ENCODE measurements at places on chromosomes 1 and 21. TPM values are rescaled to one million over a fixed set of nuclear protein-coding genes. Genes with fewer than 3 reads are reported as not detected.

IVL gene
- not detected for total RNA-seq

TTLL7 gene
- total RNA-seq = 0.22 TPM

ZNF670 gene
- 10.9 TPM for total RNA-seq

NBPF20 gene
- 3.1 TPM for total RNA-seq

RIPK4 gene
- total RNA-seq = 5.3 TPM

UMODL1 gene
- total RNA-seq = not detected

- peak; percentile 27 for DNase-seq
These were observed 55.2 kb downstream of the ATP1B1 start for GRCh38 chr1:169161496-169162194.

GRCh38 chr1:14424325-14425002 lies 174.0 kb upstream of the KAZN start:
- no peak for DNase-seq

DNA sequence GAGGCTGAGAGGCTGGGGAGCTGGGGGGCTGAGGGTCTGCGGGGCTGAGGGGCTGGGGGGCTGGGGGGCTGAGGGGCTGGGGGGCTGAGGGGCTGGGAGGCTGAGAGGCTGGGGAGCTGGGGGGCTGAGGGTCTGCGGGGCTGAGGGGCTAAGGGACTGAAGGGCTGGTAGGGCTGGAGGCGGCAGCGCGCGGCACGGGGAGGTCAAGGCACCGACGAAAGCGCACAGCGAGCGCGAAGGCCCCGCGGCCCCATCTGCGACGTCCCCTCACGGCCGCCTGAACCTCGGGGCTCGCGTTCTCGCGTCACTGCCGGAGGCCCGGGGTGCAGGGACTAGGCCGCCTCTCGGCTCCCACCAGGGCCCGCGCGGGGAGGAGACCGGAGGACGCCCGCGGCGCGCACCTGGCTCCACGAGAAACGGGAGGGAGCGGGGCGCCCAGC lies 356 bp downstream of the INTS11 start:
- no peak for DNase-seq

GRCh38 chr21:26421724-26422123 lies 151.4 kb downstream of the CYYR1 start:
- DNase-seq = no peak

- DNase-seq = no peak
These were observed 47.3 kb upstream of the SSX2IP start for GRCh38 chr1:84737590-84737989.

- DNase-seq = peak; percentile 45
These were observed 273.1 kb upstream of the PROX1 start for GRCh38 chr1:213714645-213715044.
